ENCODE measurements at places on chromosomes 2 and 18.
A peak's percentile ranks its signal among the peaks of the same experiment; 100 is the strongest.

- no peak for DNase-seq
Observed at GRCh38 chr18:79587226-79587741, 92.3 kb upstream of the CTDP1 start.

GRCh38 chr18:48805826-48806535, 144.8 kb downstream of the SMAD7 start:
- no peak for DNase-seq

- DNase-seq: no peak
Observed at GRCh38 chr2:200270732-200271131, 35.8 kb upstream of the SPATS2L start.

- no peak for DNase-seq
Observed at GRCh38 chr18:46334868-46335281, 230.7 kb downstream of the HAUS1 start.

- no peak for DNase-seq
Observed at GRCh38 chr2:122512091-122512490, 756.6 kb downstream of the TSN start.

- peak; percentile 96 for DNase-seq
Observed at GRCh38 chr18:54149078-54149697, 75.3 kb downstream of the MBD2 start.

DNA sequence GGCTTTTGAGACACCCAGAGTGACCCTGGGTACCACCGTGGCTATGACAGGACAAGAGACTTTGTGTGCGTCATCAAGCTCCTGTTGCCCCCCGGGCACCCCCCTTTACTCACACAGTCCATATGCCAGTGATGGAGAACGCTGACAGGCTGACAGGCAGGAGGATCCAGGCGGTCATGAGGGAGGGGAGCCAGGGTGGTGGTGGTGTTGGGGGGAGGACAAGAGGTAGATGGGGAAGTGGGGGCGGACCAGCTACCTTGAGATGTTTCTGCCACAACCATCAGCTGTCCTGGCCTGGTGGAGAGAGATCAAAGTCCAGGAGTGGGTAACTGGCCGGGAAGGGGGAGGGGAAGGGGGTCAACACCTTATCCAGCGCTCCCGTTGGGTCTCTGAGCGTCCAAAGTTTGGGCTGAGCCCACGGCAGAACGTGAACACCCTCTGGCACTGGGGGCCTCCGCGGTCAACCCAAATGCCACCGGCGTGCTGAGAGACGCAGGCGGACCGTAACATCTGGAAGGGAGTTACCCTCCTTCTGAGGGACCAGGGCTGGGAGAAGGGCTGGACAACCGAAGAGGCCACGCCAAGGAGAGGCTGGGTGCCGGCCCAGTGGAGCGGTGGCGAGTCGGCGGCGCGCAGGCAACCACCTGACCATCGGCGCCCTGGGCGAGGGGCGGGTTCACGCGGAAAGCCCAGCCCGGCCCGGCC, 575 bp downstream of the TMEM150A start:
- peak; percentile 50 for DNase-seq

DNA sequence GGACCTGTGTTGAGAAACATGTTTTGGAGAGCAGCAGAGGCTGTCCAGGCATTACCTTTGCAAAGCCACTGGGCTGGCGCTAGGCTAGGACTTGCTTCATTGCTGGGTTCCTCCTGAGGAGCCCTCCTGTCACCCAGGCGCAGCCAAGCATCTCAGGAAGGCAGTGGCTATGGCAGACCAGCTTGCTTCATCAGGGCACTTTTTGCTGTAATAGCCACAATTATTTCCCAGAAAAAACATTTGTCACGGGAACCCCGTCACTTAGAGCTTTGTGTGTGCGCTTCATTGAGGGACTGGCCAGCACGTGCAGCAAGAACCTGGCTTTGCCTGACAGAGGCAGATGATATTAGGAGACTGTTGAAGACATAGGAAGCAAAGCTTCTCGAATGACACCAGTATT, 36.4 kb downstream of the SLC20A1 start:
- no peak for DNase-seq

- no peak for DNase-seq
Observed at GRCh38 chr2:48417856-48418838, 111.8 kb upstream of the STON1 start.

DNA sequence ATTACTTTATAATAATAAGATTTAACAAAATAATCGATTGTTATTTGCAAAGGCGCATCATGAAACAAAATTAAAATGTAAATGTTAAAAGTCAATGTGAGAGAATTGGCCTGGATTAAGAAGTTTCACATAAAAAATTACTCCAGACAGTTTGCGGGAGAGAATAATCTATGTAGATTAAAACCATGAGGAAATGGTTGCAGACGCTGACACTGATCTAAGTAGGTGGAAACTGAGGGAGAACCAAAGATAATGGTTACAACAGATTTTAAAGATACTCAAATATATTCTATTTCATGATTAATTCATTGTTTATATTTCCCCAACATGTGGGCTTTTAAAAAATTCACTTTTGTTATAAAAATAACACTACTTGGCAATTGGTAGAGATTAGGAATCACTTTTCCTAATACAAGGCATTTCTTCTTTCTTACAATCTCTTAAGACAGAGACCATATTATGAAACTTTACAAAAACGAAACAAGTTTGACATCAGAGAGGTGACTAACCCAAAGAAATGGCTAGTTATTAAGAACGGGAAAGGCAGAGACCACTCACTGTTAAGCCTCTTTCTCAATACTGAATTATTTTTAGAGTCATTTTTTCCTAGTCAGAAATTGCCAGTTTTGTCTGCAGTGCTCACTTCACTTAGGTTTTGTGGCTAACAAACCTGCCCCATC, 1.6 kb downstream of the KANSL1L start:
- peak; percentile 78 for DNase-seq

DNA sequence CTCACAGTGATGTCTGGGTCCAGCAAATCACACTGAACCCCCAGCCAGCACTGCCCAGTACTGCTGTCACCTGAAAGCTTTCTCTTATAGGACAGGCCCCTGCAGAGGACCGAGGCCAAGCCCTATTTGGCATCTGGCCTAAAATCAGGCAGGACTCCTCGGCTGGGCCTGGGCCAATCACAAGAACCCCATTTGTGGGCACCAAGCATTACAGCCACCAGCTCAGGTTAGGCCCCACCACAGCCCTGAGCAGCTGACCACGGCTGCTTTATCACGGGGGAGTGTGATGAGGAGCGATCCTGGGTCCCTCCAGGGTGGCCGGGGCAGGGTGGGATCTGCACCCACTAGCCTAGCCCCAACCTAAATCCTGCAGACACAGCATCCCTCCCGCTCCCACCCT, 8.2 kb downstream of the BIN1 start:
- no peak for DNase-seq

DNA sequence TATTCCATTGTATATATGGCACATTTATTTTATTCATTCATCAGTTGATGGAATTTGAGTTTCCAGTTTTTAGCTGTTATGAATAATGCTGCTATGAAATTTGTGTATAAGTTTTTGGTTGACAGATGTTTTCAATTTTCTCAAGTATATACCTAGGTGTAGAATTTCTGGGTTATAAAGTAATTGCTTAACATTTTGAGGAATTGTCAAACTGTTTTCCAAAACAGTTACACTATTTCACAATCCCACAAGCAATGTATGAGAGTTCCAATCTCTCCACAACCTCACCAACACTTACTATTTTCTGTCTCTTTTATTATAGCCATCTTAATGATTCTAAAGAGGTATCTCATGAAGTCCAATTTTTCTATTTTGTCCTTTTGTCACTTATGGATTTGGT, 12.5 kb upstream of the WDSUB1 start:
- DNase-seq: no peak

GRCh38 chr18:79466591-79466990, 70.9 kb downstream of the NFATC1 start:
- DNase-seq: no peak

- no peak for DNase-seq
Observed at GRCh38 chr2:45929674-45930395, 278.4 kb downstream of the PRKCE start.

DNA sequence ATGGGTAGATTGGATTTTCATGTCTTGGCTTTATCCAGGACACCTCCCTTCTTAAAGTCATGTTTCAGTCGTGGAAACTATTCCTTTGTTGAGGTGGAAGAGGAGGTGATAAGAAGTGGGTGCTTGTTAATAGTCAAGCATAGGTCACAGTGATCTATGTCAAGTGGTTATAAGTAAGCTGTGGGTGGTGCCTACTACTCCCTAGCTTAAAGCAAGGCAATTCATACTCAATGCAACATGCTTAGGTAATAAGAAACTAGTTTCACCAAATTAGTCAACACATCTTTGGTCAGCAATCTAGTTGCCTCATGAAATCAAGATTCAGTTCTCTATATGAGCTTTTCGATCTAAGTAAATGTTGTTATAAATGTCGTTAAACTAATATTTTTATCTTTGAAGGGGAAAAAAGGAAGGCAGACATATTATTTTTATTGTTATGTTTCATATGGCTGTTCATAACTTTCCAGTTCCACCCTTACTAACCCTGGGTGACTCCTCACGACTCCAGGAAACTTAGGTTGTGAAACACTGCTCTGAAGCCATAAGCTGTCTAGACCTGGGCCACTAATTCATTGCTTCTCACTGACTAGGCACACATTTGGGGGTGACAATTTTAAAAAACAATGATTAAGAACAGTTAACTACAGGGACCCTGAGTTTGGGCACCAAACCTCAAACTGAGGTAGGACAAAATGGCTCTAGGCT, 5.8 kb upstream of the ABCB11 start:
- no peak for DNase-seq

DNA sequence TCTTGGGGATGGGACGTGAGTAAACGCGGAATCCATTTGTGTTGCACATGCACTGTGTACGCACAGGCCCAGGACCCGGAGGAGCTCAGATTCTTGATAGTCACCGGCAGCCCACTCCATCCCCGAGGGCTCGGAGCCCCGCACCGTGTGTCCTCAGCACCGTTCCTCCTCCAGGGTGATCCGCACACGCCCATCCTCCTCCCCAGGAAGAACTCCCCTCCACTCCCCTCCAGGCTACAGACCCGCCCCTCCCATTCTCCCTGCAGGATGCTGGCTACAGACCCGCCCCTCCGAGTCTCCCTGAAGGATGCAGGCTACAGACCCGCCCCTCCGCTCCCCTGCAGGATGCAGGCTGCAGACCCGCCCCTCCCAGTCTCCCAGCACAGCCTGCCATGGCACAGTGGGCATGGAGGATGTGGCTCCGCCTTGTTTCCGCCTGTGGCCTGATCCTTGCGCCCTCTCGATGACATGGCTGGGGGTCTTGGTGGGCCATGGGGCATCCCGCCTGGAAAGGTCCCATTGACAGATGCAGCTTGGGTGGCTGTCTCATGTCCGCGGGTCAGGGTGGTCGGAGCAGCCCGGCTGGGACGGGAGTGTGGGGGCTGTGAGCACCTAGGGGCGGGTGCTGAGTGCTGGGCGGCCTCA, 14.1 kb downstream of the CTDP1 start:
- no peak for DNase-seq

DNA sequence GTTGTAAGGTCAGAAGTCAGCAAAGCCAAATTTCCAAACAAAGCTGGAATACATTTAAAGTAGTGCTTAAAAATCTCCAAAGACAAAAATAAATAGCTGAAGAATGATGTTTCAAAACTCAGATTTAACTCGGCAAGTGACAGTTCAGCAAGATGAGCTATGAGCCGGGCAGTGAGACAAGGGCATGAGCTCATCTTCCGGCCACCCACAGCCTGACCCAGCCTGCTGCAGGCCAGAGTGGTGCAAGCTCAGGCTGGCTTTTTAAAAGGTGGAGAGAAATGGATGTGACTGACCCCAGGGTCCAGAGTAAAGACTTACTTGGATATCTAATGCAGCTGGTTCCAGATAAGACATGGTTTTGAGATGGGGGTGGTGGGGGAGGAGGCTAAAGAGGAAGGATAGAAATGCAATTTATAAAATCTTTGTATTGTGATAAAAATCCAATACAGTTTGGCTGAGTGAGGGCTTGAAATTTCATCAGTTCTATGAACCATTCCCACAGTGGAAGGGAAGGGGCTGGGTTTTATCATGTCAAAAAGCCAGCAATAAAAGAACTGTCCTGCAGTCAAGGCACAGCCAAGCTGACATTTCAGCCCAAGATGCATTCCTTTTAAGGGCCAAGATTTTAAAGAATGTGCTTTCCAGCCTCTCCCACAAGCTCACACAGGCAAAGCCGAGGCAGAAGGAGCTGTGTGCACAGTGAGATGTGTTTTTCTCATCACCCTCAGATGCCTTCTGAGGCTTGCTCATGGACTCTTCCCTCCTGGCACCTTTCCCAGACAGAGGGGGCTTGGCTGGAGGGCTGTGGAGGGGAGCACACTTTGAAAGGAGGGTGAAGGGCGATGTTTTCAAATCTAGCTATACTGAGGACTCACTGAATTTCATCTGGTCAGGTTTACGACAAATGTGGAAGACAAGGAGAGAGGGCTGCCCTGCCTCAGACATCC, 97.9 kb upstream of the KLHL29 start:
- peak; percentile 59 for DNase-seq

DNA sequence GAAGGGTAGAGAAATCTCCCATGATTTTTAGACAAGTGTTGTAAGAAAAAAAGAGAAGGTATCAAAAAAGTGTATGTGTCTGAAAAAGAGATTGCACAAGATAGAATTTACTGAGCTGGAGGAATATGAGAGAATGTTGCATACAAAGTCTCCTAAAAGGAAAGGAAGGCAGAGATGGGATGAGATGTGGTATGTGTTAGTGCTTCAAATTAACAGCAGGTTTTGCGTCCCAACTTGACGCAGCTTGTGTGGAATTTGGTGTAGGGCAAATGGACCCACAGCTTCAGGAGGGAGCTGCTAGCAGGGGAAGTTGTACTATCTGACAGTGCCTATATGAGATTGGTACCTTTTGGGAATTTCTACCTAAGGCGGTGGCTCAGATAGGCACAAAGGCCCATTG, 9.0 kb upstream of the RASGRP3 start:
- DNase-seq: no peak

DNA sequence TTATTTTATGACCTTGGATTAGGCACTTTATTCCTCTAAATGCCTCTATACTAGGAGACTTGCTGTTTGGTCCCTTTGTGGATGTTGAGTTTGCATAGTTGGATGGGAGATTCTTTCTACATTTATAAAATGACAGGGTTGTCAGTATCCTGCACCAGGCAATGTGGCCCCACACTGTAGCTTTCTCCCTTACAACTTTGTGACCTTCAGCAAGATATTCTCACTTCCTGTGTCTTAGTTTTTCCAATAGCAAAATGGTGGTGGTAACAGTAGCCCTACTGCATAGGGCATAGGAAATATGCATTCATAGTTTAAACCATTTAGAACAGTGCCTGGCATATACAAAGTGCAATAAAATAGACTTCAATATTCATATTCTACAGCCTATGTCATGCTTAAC, 128.3 kb downstream of the TXNL1 start:
- DNase-seq: no peak

- DNase-seq: no peak
Observed at GRCh38 chr2:176270100-176270750, 983 bp downstream of the MTX2 start.

- DNase-seq: no peak
Observed at GRCh38 chr2:220348206-220348605, 720.8 kb downstream of the SLC4A3 start.

Data from fibroblast of lung (primary cell).